Cerebellar nuclear complex (tissue), 1 donor: ENCODE measurements at places on chromosomes 3 and 15.

DNA sequence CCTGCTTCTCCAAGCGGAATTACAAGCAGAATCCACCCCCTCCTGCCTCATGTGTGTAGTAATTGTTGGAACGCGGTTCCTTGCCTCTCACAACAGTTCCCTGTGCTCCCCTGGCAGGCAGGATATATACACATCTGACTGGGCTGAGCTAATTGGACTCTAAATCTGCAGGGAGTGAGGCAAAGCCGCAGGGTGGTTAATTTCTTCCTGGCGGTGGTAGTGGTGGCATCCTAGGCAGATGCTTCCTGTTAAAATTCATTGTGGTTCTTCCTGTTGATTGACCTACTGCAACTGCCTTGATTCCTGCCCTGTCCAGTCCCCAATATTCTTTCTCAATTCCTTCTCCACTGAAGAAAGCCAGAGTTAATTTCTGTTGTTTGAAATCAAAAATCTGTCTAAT, 202.9 kb upstream of the PROK2 start:
- DNase-seq, result no peak

DNA sequence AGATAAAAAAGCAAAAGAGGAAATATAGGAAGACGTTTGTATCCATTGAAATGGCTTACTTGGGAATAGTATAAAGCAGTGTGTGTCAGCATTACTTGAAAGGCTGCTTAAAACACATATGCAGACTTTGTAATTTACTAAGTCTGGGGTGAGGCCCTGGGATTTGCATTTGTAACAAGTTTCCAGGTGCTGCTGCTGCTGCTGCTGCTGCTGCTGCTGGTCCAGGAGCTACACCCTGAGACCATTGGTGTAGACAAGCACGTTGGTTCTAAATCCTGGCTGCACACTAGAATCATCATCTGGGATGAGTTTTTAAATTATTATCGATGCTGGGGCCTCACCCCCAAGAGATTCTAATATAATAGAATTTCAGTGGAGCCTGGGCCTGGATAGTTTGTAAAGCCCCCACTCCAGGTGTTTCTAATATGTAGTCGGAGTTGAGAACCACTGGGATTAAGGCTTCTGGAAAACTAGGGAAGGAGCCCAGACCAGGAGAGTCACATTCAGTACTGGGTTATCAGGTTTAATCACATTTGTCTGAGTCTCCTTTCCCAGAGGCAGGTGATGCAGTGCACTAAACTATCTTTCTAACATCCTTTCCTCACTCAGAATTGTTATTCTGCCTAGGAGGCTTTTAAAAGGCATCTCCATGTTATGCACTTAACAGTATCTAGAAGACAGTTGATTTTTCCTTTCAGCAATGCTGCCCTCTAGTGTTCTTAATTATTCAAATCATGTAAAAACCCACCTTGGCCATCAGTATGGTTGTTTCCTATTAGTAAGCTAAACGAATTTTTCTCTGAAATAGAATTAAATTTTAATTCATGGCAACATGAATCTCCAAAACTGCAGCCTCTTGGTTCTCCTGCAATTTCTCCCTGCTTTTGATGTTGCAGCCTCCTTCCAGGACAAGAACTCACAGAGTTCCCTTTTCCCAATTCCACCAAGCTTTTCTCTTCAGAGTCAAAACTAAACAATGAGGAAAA, 45.4 kb downstream of the SSR3 start:
- DNase-seq, result peak; percentile 32

DNA sequence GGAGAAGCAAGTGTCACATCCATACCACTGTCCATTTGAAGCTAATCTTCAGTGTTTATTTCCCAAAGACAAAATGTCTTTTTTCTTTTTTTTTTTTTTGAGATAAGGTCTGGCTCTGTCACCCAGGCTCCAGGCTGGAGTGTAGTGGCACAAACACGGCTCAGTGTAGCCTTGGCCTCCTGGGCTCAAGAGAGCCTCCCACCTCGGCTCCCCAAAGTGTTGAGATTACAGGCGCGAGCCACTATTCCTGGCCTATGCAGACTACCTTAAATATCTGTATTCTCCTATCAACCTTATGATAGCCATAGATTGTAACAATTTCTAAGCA, 27.7 kb upstream of the VPS33B start:
- no peak for DNase-seq

GRCh38 chr15:51051776-51052175, 42.9 kb downstream of the TNFAIP8L3 start:
- DNase-seq, result no peak

- no peak for DNase-seq
These were observed 80.1 kb downstream of the SATB1 start for GRCh38 chr3:18345015-18345367.

DNA sequence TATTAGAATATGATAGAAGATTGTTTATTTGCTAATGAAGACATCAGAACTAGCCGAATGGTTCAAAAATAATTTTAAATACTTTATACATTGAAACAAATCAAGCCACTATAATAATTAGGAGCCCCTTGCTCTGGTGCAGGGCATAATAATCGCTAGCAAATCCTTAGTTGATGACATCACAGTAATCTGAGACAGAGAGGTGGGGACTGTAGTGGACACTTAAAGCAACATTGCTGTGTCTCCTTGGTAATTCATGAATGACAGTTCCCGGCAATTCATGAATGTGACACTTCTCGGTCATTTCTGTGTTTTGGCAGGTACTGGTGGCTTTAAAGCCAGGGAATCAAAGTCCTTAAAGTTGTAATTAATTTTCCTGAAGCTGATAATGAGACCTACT, 114.3 kb downstream of the PPM1L start:
- DNase-seq, result no peak

DNA sequence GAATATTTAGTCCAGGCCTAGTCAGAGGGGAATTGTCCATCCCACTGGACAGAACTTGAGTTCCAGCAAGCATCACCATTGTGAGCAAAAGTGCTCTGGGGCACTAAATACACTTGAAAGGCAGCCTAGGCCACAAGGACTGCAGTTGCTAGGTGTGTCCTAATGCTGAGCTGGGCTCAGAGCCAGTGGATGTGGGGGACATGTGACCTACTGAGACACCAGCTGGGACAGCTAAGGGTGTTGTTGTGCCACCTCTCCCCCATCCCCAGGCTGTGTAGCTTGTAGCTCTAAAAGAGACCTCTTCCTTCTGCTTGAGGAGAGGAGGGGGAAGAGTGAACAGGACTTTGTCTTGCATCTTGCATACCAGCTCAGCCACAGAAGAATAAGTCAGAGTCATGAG, 120.9 kb downstream of the DTWD1 start:
- DNase-seq, result no peak

GRCh38 chr3:177257006-177257405, 59.7 kb upstream of the TBL1XR1 start:
- no peak for DNase-seq

DNA sequence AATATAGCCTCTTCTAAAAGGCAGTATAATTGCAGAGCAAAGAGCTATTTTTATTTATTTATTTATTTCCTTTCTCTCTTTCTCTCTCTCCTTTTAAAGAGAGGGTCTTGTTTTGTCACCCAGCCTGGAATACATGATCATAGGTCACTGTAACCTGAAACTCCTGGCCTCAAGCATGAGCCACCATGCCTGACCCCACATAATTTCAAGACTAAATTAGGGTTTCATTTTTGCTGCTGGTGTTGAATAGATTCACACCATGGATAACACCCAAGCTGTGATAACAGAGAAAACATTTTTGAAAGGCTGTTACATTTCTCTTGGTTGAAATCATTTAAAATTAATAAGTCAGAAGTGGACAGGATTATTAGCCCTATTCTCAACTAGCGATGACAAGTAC, 131.6 kb downstream of the LEKR1 start:
- no peak for DNase-seq

- no peak for DNase-seq
These were observed 129.2 kb upstream of the COL8A1 start for GRCh38 chr3:99509224-99509623.

GRCh38 chr3:31025541-31025940, 131.1 kb upstream of the GADL1 start:
- DNase-seq, result no peak

DNA sequence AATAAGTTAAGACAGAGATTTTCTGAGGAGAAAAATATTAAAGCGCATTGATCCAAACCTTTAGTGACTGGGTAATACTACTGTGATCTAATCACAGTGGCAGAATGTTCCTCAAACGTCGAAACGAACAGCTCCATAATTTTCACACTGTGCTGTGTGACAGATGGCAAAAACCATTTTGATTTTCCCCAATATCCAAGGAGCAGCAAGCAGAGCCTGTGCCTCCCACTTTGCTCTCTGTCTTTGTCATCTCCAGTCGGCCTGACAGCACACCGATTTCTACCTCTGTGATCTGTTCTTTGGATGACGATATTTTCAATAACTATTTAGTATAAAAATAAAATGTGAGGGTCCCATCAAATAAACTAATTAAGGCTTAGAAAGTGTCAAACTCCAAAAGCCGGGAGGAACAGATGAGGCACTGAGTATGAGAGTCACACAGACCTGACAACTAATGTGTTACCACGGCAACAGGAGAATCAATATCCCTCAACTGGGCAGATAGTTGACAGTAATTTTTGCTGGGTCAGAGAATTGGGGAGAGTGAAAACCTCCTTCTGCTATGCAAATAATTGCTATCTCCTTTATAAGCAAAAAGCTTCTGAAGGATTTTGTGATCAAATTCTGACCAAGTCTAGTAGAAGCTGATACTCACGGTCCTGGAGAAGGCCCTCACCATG, 489.1 kb upstream of the CFAP20DC start:
- no peak for DNase-seq

DNA sequence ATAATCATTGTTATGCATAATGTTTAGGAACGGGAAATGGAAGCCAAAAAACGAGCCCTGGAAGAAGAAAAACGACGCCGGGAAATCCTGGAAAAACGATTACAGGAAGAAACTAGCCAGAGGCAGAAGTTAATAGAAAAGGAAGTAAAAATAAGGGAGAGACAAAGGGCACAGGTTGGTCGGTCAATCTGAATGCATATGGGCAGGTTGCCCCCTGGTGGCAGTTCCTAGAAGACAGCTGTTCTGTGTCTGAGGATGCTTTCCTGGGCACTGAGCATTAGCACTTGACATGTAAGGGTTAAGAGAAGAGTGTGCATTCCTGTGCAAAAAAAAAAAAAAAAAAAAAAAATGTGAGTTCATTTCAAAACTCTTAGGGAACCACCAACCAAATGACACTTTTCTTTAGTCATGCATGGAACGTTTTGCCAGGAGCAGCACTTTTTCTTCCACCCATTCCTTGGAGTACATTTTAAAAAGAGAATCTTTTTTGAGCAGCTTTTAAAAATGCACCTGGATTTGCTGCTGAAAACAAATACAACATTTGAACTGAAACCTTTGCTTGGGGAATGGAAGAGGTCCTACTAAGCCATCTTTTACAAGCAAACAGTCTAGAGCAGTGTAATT, 11.1 kb upstream of the ABHD10 start:
- DNase-seq, result no peak

GRCh38 chr3:174651951-174652350, 207.2 kb upstream of the NAALADL2 start:
- no peak for DNase-seq

DNA sequence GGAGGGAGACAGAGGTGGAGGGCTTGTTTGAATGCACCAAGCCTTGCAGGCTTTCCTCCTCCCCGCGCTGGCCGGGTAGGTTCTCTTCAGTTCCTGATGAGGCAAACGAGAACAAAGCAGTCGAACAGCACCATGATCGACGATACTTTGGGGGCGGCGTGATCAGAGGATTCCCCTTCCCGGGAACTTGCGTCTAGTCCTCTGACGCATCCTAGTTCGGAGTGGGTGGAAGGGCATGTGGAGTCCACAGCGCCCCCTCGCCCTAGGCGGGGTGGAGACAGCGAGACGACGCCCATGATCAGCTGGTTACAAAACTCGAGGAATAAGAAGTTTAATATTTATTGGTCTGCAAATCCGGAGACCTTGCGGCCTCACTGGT, 452 bp upstream of the SV2B start:
- DNase-seq, result no peak

DNA sequence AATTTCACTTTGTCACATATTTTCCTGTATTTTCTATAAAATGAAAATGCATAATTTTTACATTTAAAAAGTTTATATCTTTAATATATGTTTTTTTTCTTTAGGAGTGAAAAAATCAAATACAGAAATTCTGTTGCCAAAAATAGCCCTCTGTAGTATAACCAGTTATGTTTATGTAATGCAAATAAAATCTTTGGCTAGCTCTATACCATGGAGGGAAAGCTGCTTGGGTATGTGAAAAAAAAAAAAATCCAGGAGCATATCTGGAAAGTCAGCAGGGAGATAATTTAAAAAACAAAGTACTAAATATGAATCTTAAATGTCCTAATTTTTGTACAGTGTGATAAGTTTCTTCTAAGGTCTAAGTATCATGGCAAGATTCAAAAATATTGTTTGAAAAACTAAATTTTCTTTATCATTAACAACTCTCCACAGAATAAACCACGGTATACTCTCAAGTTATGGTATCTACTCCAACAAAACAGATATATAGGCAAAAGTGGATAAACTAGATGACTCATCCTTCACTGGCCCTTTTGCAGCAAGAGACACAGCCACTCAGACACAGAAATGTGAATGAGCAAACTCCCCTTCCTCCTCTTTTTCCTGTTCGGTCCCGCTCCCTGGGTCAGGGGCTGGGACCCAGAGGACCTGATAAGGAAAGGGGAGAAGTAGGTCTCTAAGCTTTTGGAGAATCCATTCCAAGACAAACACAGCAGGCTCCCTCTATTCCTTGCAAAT, 66.6 kb downstream of the PDZRN3 start:
- no peak for DNase-seq

DNA sequence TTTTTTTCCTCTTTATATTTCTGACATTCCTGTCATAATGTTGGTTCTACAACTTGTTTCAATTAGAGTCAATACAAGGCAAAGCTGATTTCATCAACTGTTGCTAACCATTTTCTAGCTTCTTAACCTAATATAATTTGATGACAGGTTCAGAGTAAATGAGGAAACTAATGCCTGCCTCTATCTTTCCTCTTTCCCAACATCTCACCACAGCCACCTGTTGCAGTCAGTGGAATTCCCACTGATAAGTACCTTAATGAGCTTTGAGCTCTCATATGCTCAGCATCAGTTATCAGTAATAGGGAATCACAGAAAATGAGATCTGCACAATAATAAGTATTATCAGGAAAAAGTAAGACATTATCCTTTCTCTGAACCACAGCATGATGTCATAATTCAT, 241.9 kb downstream of the MEIS2 start:
- no peak for DNase-seq

DNA sequence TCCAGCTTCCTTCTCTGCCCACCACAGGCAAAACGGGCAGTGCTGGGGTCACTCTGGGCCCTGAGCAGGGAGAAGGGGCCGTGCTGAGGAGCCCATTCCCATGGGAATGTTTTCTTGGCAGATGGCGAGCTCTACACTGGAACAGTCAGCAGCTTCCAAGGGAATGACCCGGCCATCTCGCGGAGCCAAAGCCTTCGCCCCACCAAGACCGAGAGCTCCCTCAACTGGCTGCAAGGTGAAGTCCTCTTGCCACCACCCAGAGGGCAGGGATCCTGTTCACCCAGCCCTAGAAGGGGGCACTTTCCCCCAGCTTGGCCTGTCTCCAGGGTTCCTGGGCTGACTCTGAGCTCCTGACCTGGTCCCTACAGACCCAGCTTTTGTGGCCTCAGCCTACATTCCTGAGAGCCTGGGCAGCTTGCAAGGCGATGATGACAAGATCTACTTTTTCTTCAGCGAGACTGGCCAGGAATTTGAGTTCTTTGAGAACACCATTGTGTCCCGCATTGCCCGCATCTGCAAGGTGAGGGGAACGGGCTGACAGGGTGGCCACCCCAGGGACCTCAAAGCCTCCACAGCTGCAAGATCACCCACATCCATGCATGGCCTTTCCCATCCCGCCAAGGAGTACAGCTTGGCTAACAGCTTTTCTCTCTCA, 12.4 kb downstream of the CIB1 start:
- DNase-seq, result no peak
